ENCODE measurements at places on chromosomes 6 and 20. TPM values are rescaled to one million over a fixed set of nuclear protein-coding genes. Genes with fewer than 3 reads are reported as not detected.

DNA sequence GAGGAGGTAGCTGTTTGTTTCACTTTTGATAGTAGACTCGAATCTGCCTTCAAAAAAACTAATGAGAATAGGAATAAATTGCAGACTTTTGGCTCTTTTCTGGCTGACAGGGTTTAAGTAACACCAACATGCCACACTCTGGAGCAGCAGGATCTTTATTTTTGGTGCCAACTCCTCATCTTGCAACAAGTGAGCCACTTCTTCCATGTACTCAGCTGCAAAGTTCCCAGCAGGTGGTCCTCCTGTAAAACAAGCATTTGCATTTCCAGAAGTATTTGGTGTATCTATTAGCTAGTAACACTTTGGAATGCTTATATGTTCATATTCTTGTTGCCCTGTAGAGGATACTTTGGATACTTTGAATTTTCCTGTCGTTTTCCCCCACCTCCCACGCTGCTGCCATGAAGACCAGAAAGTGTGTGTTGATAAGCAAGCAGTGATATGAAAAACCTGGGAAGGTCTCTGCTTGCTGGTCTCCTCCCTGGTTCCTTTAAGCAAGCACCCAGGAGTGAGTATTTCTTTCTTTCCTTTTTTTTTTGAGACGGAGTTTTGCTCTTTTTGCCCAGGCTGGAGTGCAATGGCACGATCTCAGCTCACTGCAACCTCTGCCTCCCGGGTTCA lies 1.0 kb downstream of the ARMH2 start:
- no peaks in the 10 kb centered on the region for H3K27me3 ChIP-seq
- no peak for DNase-seq
- no peak overlapping the region for H3K4me3 ChIP-seq
- no peaks in the 10 kb centered on the region for H3K4me1 ChIP-seq
- no peak overlapping the region for H3K27ac ChIP-seq

DNA sequence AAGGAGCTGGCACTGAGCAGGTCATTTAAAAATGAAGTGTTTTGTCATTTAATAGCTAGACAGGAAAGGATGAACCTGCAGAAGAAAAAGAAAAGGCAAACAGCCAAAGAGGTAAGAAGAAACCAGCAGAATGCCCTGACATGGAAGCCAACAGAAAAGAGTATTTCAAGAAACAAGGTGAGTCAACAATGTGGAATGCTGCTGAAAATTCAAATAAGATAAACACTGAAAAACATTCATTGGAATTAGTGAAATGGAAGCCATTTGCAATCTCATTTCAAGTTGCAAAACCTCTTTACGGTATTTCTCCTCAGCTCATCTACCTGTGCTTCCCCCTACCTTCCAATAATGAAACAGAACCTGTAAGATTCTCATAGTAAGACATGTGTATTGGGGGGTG lies 59.6 kb downstream of the RWDD2A start:
- no peak overlapping the region for H3K27ac ChIP-seq
- H3K36me3 ChIP-seq = no peaks in the 10 kb centered on the region
- H3K4me1 ChIP-seq = peaks cover 6% of the 10 kb centered on the region
- no peak overlapping the region for H3K4me3 ChIP-seq
- DNase-seq = no peak

DNA sequence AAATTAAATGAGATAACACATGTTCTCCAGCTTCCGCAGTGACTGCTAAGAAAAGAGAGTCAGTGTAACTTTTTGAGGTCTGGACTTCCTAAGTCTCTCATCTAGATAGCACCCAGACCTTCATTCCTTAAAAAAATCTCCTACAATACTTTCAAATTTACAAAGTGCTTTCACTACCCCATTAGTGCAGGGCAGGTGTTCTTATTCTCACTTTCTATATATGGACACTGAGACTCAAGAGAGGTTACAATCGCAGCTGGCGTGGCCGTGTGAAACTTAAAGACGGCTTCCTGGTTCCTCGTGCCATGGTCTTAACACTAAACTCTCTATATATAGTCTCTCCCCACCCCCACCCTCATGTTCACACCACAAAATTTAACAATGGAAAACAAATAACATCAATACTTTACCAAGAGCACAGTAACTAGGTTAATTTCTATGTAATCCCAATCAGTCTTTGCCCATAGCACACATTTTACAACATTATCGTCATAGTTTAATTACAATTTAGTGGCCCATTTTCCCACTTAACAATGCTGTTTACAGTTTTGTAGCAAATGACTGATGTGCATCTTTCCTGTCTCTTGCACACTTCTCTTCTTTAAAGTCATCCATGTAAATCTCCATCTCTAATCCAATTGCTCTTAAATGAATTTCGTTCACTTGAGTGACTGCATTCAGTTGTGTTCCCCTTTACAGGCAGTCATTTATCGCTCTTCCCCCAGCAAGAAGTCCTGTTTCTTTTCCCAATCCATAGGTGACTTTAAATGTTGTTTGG lies 78.8 kb upstream of the ARID1B start:
- no peaks in the 10 kb centered on the region for H3K4me1 ChIP-seq
- no peak for DNase-seq
- H3K4me3 ChIP-seq = no peak overlapping the region
- no peaks in the 10 kb centered on the region for H3K27me3 ChIP-seq

Gene RIPPLY2
- not detected for total RNA-seq

Gene REM1
- total RNA-seq = 4.3 TPM

Gene WFDC11
- not detected for total RNA-seq

DNA sequence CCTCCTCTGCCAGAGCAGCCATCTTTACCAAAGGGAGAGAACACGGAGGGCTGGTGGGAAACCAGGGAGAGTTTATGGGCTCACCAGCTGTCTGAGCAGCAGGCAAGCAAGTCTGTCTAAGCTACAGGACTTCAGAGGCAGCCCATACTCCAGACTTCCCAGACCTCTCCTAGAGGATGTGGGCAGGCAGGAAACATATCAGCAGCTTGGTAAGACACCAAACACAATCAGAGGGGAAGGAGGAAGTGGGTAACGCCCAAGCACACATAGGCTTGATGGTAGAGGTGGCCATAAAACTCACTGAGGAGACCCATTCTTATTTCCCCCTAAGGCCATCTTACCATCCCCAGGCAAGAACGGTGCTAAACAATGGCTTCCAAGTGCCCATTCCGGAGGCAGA lies 143.1 kb upstream of the ARID1B start:
- H3K27me3 ChIP-seq = no peaks in the 10 kb centered on the region
- no peak overlapping the region for H3K27ac ChIP-seq
- peaks cover 3% of the 10 kb centered on the region for H3K4me1 ChIP-seq
- no peak for DNase-seq

- H3K27ac ChIP-seq = no peak overlapping the region
- no peak overlapping the region for H3K4me3 ChIP-seq
- peaks cover 12% of the 10 kb centered on the region for H3K36me3 ChIP-seq
- no peaks in the 10 kb centered on the region for H3K4me1 ChIP-seq
- no peaks in the 10 kb centered on the region for H3K27me3 ChIP-seq
- no peak for DNase-seq
Measured at GRCh38 chr6:116221911-116222310, 32.0 kb downstream of the TSPYL4 start.

DNA sequence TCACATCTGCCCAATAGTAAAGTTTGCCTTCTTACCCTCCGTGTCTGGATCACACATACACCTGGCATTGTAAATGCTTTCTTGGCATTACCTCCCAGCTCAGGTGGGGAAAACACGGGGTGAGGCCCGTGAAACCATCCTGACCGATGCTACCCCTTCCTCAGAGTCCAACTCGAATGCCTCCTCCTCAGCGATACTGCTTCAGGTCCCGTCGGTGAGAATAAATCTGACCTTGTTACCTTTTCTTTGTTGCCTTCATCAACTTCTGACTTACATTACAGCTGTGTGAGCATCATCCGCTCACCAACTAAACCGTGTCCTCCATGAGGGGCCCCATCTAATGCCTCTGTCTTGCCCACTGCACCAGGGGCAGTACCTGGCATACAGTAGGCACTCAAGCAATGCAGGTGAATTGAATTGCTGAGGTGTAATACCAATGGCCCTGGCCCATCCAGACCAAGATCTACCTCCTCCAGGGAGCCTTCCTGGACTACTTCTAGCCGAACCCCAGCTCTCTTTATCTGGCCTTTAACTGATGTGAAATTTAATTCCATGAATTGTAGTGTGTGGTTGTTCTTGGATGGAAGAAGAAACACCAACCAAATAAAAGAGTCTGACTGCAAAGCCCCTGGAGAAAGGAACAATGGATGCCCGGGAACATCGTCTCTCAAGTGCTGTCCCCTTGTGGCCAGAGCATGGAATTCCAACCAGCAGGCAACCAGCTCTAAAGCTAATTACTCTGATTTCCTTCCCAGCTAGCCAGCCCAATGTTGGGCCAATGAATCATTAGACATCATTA lies 141.5 kb downstream of the ANKRD60 start:
- no peak for DNase-seq
- H3K27ac ChIP-seq = no peak overlapping the region
- no peak overlapping the region for H3K4me3 ChIP-seq
- no peaks in the 10 kb centered on the region for H3K4me1 ChIP-seq
- no peaks in the 10 kb centered on the region for H3K27me3 ChIP-seq
- H3K36me3 ChIP-seq = no peaks in the 10 kb centered on the region

GRCh38 chr6:106293116-106293515 lies 32.4 kb downstream of the ATG5 start:
- no peak overlapping the region for H3K27ac ChIP-seq
- no peak for DNase-seq
- H3K4me1 ChIP-seq = no peaks in the 10 kb centered on the region
- H3K27me3 ChIP-seq = no peaks in the 10 kb centered on the region

DNA sequence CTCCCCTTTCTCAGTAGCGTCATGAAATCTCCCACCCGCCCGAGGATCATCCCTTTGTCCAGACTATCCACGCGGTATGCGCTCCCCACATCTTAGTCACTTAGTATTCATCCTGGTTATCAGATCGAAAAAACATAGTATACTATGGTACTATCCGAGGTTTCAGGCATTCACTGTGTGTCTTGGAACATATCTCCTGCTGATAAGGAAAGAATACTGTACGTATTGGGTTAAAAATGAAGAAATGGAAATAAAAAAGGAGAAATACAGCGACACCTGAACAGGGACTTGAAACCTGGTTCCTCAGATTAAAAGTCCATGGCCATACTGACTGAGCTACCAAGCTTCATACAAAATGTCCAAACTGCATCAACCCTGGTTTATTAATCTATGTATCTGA lies 14.0 kb downstream of the HMGN4 start:
- no peak overlapping the region for H3K27ac ChIP-seq
- H3K4me1 ChIP-seq = peaks cover 7% of the 10 kb centered on the region
- no peak overlapping the region for H3K4me3 ChIP-seq
- no peaks in the 10 kb centered on the region for H3K27me3 ChIP-seq
- no peaks in the 10 kb centered on the region for H3K36me3 ChIP-seq

GRCh38 chr6:170160628-170161611 lies 130.0 kb downstream of the DLL1 start:
- H3K27me3 ChIP-seq = no peaks in the 10 kb centered on the region
- H3K36me3 ChIP-seq = no peaks in the 10 kb centered on the region
- no peak overlapping the region for H3K4me3 ChIP-seq
- H3K4me1 ChIP-seq = peaks cover 20% of the 10 kb centered on the region

Gene RSPH3
- total RNA-seq = 7.8 TPM

GRCh38 chr6:20933057-20933788 lies 399.0 kb downstream of the CDKAL1 start:
- H3K4me3 ChIP-seq = no peak overlapping the region
- H3K27me3 ChIP-seq = no peaks in the 10 kb centered on the region
- H3K36me3 ChIP-seq = no peaks in the 10 kb centered on the region

- H3K4me1 ChIP-seq = no peaks in the 10 kb centered on the region
- no peak overlapping the region for H3K4me3 ChIP-seq
- no peaks in the 10 kb centered on the region for H3K36me3 ChIP-seq
- H3K27ac ChIP-seq = no peak overlapping the region
- no peaks in the 10 kb centered on the region for H3K27me3 ChIP-seq
- DNase-seq = no peak
Measured at GRCh38 chr6:165439928-165440554, 130.6 kb upstream of the C6orf118 start.

GRCh38 chr6:150310539-150310938 lies 58.3 kb upstream of the IYD start:
- no peak for DNase-seq
- H3K4me1 ChIP-seq = no peaks in the 10 kb centered on the region
- H3K36me3 ChIP-seq = no peaks in the 10 kb centered on the region
- H3K27me3 ChIP-seq = no peaks in the 10 kb centered on the region
- H3K4me3 ChIP-seq = no peak overlapping the region

- no peak overlapping the region for H3K4me3 ChIP-seq
- DNase-seq = no peak
- H3K4me1 ChIP-seq = peaks cover 15% of the 10 kb centered on the region
- H3K27me3 ChIP-seq = no peaks in the 10 kb centered on the region
Measured at GRCh38 chr6:139987091-139987490, 612.6 kb upstream of the CITED2 start.

All from thoracic aorta (tissue), 2 donors.